HS-5 (cell line): ENCODE measurements at places on chromosomes 4 and X.

DNA sequence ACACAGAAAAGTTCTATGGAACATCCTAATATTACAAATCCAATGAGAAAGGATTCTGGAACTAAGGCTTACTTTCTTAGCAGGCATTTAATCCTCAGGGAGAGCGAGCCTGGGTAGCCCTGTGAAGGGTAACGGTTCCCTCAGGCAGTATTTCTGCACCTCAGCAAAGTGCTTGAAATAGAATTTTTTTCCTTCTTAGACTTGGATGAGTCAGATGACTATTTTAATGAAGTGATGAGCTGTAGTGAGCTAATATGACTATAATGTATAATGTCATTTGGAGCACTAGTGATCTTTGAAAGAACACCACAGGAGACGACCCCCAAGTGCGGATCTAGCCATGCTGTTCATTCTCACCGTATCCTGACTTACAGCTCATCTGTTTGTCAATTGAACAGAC lies 493.0 kb upstream of the FAM241A start:
- no peak for DNase-seq

GRCh38 chr4:38161208-38162113 lies 201.3 kb downstream of the PTTG2 start:
- DNase-seq: no peak

DNA sequence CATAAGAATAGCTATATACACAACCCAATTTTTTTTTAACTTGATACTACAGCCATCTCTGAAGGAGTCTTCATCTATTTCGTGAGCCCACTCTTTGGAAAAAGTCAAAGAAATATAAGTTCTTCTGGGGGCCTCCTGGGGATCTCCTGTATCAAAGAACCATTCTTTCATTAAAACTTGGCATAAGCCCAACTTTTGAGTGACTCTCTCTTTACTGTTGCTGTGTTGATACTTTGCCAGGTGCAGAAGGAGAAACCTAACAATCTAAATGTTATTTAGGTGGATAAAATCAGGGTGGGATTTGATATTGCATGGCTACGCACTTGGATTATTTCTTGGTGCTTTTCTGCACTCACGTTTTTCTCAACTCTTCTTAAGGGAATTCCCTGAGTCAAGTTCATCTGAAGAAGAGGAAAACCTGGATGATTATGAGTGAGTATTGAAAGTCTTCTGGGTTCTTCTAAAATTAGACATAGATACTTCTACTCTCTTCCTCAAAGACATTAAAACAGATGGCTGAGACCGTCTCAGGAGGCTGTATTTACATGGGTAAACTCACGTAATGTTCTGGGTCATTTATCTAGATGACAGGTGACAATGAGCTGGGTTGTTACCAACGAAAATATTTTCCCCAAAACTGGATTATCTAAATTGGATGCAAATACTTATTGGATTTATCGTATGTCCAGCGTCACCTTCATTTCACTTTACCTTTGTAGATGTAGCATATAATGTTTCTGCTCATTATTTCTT lies 25.2 kb downstream of the BMX start:
- no peak for DNase-seq

GRCh38 chr4:59956366-59956765 lies 1243.8 kb upstream of the ADGRL3 start:
- no peak for DNase-seq

DNA sequence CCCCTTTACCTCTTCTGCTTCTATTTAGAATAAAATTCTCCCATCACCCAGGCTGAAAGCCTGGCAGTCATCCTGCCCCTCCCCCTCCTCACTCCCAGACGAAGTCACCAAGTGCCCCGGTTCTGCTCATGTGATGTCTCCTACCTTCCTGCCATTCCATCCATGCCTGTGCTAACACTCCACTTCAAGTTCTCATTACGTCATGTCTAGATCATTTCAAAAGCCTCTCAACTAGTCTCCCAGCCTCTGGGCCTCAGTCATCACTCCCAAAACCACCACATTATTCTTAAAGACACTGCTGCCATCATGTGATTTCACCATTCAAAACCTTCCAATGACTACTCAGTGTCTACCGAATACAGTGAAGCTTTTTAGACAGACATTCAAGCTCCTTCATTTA lies 17.2 kb upstream of the HOPX start:
- no peak for DNase-seq

DNA sequence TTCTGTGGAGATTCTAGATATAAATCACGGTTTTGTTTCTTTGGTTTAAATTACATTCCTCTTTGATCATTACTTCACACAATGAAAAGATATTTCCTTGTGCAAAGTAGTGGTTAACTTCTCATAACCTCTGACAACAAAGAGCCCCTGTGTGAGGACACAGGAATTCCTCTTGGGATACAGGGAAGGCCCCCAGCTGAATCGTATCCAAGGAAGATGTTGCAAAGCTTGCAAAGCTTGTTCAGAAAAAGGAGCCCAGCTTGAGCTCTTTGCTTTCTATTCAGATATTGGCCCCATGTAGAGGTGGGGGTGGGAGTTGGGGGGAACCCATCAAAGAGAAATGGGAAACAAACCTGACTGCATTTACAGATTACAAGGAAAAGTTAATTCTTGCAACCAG lies 145.7 kb downstream of the RELL1 start:
- DNase-seq: no peak

GRCh38 chr4:170398218-170398617 lies 308.5 kb upstream of the AADAT start:
- no peak for DNase-seq

DNA sequence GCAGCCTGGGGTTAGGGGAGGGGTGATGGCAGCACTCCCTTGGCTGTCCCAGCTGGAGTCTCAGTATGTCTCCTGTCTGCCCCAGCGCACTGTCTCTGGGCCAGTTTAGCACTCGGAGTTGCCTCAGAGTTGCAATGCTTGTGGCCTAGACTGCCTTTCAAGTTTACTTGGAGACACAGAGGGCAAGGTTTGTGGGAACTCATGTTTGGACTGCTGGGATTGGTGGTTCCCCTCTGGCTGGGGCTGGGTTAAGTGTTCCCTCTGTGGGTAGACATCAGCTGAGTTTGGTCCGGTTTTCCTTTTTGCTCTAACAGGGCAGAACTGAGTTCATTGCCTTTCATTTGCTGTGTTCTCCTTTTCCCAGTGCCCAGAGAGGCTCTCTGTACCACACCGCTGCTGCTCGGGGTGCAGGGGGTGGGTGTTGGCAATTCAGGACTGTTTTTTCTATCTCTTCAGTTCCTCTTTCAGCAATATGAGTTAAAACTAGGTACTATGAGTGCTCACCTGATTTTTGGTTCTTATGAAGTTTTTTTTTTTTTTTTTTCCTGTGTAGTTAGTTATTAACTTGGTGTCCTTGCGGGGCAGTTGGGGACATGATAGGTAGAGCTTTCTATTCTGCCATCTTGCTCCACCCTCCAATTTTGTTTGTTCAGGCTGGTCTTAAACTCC lies 17.2 kb downstream of the RAB33B start:
- no peak for DNase-seq

- no peak for DNase-seq
These were observed 737.6 kb downstream of the TRIML1 start for GRCh38 chr4:188876881-188877280.

DNA sequence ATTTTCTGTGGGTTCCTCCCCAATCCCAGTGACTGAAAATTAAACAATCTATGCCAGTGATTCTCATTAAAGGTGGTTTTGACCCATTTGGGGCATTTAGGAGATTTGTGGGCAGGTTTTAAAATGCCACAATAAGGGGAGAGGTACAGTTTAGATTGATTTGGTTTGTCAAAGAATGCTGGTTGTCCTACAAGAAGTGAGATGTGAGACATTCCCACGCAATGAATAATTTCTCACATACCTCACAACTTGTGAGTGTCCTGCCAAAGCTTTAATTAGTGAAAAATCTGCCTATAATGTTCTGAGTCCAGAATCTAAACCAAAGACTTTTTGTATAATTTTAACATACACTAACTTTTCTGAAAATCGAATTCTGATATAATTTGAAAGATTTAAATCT lies 199.4 kb downstream of the MAPK10 start:
- no peak for DNase-seq

DNA sequence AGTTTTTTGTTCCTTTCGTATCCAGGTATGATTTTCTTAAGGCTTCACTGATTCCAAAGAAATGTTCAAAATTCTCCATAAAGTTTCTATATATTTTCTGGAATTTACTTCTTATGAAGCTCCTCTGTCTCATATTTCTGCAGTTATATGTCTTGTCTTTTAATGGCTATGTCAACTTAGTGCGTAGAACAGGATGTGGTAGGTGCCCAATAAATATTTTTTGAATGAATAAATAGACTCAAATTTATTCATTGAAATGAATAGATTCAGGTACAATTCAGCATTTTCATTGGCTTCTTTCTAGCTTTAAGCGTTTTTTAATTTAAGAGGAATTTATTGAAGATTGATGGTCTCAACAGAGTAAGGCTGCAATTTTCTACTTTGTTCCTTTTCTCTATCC lies 231.9 kb upstream of the BOD1L1 start:
- DNase-seq: no peak

- peak; percentile 63 for DNase-seq
These were observed 81.9 kb upstream of the HPGD start for GRCh38 chr4:174604198-174604597.

DNA sequence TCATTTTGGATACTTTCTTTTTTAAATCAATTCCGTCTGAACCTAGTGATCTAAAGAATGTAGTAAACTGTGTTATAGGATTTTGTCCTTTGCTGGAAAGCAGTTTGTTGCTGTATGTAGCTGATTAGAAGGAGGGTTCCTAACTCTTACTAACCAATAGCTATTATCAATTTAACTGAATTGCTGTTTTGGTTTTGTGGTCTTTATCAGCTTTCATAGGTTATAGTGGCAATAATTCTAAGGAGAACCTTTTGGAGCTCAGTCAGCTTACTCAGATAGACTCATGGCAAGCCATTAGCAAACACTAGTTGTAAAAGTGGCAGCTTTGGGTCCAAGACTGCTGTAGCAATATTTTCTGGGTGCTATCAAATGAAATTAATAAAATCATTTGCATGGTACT lies 29.6 kb downstream of the SH3BGRL start:
- DNase-seq: no peak

GRCh38 chr4:11328401-11328800 lies 100.3 kb downstream of the HS3ST1 start:
- DNase-seq: no peak

DNA sequence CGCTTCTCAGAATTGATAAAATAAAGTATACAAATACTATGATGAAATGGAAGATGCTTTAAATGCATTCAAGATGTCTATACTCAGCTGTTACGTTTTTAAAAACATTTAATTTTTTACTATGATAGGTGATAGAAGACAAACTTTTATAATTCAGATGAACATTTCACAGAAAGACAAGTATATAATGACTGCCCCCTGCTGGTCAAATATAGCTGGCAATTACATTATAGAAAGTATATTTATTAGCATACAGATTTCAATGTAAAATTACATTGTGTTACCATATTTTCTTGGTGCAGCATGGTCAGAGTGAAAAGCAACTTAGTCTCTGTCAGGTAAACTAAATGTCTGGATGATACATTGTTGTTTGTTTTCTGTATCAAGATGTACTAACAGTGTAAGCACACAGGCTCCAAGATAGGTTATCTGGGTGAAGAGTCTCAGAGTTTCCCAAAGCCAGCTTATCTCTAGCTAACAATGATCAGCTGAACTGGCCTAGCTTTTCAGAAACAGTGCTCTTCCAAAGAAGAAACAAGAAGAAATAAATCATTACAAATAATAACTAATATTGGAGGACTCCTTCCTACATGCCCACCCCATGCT lies 54.1 kb downstream of the SRPX start:
- DNase-seq: no peak

DNA sequence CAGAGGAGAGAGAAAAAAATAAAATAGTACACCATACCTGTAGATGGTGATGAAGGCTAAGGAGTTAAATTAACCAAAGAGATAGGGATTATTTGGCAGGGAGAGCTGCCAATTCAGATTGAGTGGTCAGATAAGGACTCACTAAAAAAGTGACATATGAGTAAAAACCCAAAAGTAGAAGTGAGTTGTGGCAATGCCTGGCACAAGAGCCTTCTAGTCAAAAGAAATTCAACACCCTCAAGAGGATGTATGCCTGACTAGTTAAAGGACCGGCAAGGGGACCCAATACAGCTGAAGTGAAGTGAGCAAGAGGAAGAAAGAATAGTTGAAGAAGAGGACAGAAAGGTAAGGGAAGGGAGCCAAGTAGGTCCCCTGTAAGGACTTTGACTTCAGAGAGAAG lies 34.9 kb downstream of the ELF2 start:
- DNase-seq: no peak

DNA sequence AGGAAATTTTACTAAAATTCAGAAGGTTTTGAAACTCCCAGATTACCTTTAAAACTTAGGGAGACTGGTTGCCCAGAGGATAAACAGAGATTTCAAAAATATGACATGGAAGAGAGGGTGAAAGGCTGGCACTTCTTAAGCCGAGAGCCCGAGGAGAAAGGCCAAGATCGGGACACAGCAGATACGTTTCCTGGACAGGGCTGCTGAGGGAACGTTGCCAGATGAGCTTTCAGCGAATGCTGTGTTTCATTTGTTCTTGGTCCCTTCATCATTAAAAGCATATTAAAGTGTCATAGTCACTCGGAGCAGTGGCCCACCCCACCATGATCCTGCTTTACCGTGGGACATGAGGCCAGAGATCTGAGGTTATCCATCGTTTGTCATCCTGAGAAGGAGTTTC lies 37.9 kb upstream of the STOX2 start:
- no peak for DNase-seq

GRCh38 chr4:93764639-93765246 lies 63.8 kb upstream of the ATOH1 start:
- DNase-seq: peak; percentile 19

DNA sequence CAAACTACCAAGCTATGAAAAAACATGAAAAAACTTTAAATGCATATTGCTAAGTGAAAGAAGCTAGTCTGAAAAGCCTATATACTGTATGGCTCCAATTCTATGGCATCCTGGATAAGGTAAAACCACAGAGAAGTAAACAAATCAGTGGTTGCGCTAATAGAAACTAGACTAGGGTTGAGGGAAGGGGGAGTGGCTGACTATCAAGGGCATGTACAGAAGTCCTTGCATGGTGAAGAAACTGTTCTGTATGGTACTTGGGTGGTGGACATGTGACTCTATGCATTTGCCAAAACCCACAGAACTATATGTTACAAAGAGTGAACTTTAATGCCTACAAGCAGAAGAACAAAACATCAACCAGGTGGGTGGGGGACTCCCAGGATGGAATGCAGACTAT lies 96.8 kb downstream of the MTMR1 start:
- no peak for DNase-seq

- DNase-seq: no peak
These were observed 237.3 kb downstream of the NLGN4X start for GRCh38 chrX:5991393-5991792.
